ENCODE measurements at places on chromosomes 13 and 19.

DNA sequence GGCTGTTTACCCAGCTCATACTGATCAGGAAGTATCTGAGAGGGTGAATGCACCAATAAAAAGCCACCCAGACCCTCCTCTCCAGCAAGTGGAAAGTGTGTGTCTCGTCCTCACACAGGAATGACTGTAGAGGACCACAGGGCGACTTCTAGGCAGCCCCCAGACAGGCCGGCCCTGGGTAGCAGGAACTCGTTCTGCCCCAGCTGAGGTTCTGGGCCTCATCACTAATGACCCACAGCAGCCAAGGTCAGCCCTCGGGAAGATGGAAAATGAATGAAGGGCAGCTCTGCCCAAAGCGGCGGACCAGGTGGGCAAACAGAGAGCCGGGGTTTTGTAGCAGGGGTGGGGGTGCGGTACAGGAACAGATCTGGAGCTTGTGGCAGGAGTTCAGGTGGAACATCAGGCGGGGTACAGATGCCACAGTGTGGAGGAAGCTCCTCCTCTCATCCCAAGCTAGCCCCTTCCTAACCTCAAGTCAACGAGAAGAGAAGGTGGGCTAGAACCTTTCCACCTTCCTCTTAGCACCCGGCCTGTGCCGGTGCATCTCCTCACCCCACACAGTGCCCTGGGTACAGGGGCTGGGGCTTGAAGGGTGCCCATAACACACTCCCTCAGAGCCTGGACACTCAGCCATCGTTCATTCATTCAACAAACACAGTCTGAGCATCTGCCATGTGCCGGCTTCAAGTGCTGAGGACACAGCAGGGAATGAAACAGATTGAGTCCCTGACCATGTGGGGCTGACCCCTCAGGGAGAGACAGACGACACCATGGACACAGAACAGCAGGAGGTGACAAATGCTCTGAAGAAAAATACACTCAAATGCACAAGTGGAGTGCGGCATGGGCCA is 36.2 kb downstream of the RFX2 start:
- no peak for DNase-seq

GRCh38 chr13:21595546-21595822 is 8.5 kb downstream of the MICU2 start:
- DNase-seq, result no peak

DNA sequence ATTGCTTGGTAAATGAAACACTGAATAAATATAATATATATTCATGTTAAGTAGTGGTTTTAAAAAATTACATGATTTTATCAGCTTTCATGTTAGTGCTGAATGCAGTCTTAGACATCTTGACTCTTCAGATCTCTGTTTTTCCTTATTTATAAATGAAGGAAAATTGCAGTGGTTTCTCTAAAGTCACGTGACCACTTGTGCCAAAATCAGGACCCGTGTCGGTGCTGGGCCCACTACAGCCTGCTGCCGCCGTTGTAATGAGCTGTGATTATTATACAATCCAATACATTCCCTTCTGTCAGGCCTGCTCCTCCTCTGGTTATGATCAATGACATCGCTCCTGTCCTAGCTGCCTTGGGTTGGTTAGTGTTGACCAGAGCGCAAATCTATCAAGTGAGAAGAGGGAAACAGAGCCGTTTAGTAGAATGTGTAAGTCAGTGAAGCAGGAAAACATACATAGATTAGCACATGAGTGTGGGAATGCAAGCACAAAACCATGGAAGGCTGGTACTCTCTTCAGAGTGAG is 88.2 kb downstream of the AKAP11 start:
- DNase-seq, result no peak

DNA sequence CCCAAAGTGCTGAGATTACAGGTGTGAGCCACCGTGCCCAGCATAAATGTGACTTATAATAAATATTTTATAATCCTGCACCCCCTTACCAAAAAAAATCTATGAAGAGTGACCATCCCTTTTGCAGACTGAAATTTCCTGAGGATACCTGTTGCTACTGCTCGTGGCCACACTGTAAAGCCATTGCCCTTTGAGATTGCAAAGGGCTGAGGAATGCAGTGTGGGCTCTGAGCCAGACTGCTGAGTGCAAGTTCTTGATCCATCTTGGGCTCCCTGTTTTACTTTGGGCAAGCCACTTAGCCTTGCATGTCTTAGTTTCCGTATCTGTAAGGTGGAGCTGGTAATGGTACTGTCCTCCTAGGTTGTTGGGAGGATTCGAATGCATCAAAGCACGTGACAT is 23.4 kb downstream of the SIPA1L3 start:
- no peak for DNase-seq

DNA sequence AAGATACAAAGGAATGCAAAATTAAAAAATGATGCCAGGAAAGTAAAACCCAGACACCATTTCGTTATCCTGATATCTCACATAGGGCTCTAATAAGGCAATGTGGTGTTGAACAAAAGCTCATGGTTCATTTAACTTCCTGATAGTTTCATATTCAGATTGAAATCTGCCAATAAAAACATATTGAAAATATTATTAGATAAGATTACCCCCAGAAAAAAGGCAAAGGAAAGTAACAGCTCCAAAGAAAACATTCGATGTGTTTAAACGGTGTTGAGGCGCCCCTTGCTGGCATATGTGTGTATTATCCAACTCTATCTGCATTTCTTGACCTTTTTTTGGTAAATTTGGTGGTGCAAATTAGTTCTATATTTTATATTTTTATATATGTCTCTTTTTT is 75.9 kb downstream of the ESD start:
- peak; percentile 56 for DNase-seq

DNA sequence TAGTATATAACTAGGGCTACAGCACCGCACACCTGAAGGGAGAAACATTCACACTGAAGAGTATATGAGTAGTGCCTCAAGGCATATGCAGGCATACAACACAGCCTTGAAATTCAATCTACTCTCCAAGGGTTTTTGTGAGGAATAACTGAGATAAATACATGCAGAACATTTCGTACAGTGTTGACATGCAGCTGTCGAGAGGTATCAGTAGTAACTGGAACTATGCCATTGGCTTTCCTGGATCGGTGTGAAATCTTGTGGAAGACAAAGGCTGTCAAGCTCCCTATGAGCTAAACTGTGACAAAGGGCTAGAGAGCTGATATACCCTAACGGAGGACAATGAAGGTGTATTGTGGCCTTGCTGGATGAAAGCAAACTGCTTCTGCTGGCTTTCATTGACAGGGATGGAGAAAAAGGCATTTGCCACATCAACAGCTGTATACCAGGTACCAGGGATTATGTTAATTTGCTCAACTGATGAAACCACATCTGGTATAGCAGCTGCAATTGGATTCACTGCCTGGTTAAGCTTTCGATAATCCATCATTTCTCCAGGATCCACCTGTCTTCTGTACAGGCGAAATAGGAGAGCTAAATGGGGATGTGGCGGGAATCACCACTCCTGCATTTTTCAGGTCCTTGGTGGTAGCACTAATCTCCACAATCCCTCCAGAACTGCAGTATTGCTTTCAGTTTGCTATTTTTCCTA is 16.3 kb downstream of the MTRF1 start:
- no peak for DNase-seq

Measured in posterior cingulate gyrus (tissue), 11 donors.